ENCODE measurements at places on chromosomes 1 and 21.
A peak's percentile ranks its signal among the peaks of the same experiment; 100 is the strongest.

- peak; percentile 39 for DNase-seq
Measured at GRCh38 chr21:26795866-26796329, 49.3 kb downstream of the ADAMTS1 start.

DNA sequence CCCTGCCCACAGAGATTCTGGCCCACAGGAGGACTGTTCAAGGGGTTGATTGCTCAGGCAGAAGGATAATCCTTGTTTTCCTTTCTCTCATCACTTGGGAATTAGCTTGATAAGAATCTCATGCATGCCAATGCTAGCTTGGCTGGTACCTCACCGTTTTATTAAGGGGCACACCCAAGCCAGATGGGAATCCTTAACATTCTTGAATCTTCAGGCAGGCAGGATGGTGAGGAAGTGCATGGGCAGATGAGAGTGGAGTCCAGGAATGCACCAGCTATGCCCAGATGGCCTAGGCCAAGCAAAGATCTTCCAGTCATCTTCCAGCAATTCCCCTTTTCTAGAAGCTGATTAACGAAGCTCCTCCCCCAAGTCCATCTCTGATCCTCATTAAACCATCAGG is 4.1 kb upstream of the LCE7A start:
- DNase-seq = no peak

DNA sequence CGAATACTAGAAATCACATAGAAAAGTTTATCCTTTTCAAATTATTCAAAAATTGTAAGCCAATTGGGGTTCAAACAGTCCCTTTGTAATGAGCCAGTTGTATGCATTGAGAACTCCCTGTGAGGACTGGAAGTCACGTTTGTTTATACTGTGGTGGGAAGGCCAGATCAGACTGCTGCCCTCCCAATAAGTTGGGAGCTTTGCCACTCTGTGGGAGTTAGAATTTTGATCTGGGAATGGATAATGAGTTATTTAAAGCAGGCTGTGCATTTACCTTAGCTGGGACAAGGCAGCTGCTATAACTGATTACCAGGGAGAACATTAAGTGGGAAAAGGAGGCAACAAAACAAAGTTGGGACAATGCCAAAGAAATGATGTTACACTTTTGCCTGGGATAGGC is 178.8 kb downstream of the SDCCAG8 start:
- no peak for DNase-seq

DNA sequence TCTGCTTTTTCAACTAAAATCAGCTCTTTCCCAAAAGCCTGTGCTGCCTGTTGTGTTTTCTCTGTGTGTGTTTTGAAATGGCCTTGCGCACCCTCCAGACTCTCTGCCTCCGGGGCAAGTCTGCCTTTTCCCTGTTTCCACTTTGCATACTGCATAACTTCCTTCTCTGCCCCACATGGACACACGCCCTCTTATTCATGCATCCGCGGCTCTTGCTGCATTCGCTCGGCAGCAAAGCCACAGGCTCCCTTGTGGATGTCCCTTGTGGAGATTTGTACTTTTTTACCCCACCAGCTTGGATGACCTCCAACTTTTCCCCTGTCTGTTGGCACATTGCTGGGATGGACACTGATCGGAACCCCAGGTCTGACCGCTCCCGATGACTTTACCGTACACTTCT is 147.6 kb downstream of the ADSS2 start:
- DNase-seq = no peak

GRCh38 chr1:61266738-61267137 is 184.4 kb downstream of the NFIA start:
- DNase-seq = no peak

DNA sequence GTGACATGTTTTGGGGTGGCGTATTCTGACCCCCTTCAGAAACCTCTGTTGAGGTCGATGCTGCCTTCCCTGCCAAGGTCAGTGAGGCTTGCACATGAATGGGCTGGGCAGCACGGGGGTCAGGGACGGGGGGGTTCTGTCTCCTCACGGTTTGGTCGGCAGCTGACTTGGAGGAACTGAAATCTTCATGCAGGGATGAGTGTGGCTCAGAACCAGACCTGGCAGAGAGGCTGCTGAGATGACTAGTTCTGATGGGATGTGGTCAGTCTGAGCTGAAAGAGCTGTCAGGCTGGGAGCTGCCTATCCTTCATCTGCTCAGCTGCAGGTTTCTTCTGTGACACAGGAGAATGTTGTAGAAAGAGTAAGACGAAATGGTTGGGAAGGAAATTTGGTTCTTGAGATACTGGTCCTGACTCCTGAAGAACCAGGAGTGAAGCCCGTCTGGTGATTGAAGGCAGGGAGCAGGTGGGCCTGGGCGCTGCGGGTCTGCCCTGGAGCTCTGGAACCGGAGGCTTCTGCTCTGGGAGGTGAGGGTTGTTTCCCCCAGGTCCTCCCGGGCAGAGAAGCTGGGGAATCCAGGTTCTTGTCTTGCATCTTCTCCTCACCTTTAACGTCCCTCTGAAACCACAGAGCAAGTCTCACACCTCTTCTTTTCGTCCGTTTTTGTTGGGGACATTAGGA is 3.3 kb downstream of the SLX9 start:
- DNase-seq = no peak

DNA sequence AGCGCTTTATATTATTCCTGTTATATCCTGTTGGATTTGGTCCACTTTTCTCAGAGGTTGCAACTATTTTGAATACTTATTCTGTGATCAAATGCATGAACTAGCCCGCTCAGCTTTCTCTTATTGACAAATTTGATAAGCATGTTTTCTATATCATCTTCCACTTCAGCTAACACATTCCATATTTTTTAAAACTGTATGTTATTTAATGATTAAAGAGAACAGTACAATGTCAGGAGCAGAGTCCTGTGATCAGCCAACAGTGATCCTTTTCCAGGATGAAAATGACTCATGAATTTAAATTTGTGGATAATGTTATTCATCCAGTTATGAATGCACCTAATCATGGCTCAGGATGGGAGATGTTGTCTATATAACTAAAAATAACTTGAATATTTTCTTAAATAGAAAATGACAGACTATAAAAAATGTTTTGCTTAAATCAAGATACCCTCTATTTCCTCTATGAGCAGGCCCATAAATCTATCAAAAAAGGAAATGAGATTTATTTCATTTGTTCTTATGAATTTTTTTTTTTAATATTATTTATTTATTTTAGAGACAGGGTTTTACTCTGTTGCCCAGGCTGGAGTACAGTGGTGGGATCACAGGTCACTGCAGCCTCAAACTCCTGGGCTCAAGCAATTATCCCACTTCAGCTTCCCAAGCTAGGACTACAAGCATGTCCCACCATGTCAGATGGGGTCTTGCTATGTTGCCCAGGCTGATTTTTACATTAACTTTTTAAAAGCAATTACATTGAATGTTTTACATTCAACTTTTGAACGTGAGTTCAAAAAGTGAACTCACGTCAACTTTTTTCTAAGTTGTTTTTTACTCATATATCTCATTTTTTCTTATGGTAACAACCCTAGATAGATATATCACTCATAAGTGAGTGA is 12.5 kb downstream of the BPNT1 start:
- DNase-seq = no peak

DNA sequence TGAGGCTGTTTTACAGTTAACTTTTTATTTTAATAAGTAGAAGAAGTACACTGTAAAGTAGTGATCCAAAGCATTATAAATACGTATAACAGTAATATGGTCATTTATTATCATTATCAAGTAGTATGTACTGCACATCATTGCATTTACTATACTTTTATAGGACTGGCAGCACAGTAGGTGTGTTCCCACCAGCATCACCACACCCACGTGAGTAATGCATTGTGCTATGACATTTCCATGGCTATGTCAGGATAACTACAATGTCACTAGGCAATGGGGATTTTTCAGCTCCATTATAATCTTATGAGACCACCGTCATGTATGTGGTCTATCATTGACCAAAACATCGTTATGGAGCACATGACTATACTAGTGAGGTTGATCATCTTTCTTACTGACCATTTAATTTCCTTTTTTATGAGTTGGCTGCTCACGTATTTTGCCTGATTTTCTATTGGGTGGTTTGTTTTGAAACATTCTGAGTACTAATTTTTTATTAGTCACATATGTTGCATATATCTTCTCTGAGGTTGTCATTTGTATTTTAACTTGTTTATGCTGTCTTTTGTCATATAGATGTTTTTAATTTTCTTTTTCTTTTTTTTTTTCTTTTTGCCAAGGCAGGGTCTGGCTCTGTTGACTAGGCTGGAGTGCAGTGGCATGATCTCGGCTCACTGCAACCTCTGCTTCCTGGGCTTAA is 25.3 kb upstream of the SHCBP1L start:
- DNase-seq = no peak

DNA sequence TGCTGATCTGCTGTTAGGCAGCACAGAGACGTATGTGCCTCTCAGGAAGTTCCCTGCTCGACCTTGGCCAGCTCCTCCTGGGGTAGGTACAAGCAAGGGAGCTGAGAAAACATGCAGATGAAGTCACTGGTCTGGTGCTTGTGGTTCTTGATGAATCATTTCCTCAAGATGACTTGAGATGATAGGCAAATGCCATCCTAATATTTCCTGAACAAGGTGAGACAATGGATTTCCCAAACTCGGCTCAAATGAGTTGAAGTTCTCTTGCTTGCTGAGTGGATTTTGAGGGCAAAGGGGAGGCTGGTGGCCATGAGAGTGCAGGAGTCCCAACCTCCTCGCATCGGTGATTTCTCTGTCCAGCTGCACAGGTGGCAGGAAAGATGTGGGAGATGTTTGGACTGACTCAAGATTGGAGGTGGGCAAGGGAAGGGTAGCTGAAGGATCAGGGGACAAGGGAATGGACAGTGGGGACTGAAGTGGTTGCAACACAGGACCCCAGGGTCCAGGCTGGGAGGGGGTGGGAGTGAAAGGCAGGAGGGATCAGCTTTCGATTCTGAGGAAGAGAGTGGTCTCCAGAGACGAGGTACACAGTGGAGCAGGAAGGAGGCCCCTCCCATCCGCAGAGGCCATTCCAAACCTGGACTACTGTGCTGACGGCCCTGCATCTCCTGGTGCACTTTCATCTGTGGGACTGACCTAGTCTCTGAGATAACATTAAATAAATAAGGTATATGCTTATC is 63.9 kb downstream of the CAPN2 start:
- DNase-seq = no peak

DNA sequence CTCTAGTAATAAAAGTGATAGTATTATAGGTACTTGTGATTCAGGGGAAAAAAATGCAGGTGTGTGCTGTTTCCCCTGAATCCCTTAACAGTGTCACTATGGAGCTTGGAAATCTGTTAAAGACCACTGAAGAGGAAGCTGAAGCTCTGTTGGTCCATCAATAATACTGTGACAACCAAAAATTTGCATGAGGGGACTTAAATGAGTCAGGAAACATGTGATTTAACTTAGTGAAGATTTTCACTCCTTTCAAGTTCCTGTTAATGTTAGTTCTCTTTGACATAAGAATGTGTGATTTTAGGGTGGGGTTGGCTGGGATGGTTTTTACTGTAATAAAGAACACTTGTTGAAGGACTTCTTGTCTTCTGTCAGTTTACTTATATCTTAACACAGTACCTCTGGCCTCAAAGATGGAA is 32.0 kb downstream of the VANGL2 start:
- no peak for DNase-seq

DNA sequence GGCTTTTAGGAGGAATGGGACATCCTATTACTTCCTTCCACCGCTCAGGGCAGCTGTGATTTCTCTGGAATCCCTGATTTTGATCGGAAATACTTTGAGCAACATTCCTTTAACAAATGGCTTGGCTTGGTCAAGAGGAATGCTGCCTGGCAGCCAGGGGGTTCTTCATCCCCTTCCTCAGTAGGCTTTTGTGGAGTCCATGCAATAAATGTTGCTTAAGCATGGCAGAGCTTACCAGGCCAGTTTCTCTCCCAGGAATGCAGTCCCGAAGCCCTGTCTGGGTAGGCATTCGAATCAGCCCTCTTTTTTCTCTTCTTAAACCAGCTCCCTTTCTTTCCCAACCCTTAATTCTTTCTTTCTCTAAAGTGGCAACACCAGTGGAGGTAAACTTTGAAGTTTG is 177.1 kb upstream of the KIAA0040 start:
- DNase-seq = no peak

GRCh38 chr1:242205622-242206489 is 207.0 kb upstream of the MAP1LC3C start:
- no peak for DNase-seq
